ENCODE measurements at places on chromosomes 5 and 9.
A peak's percentile ranks its signal among the peaks of the same experiment; 100 is the strongest.

GRCh38 chr9:94847486-94847885, 121.0 kb downstream of the AOPEP start:
- peak; percentile 52 for DNase-seq

- DNase-seq = no peak
These were observed 99.8 kb downstream of the ACTL7B start for GRCh38 chr9:108755979-108756378.

GRCh38 chr5:178464431-178465048, 125.7 kb downstream of the COL23A1 start:
- no peak for DNase-seq

DNA sequence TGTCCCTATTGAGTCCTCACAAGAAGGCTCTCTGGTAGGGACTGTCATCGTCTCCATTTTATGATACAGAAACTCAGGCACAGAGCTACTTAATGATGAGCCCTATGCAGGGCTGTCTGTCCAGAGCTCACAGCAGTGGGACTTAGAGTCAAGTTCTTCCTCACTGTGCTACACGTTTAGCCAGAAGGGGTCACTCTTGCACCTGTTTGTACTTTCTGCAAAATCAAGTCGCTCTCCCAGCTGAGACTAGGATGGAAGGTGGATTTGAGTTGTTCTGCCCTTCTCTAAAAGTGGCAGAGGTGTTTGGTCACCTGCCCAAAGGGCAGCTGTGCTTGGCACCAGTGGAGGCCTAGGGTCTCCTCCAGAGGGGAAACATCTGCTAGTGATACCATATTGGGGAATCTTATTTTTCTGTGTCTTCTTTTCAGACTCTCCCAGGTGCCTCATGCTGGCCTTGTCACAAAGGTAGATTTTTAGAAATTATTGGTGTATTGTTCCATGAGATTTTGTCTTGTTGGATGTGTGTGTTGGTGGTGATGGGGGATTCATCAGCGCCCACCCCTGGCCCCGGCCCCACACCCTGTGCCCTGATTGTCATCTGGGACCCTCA, 104.2 kb downstream of the PPARGC1B start:
- peak; percentile 67 for DNase-seq

DNA sequence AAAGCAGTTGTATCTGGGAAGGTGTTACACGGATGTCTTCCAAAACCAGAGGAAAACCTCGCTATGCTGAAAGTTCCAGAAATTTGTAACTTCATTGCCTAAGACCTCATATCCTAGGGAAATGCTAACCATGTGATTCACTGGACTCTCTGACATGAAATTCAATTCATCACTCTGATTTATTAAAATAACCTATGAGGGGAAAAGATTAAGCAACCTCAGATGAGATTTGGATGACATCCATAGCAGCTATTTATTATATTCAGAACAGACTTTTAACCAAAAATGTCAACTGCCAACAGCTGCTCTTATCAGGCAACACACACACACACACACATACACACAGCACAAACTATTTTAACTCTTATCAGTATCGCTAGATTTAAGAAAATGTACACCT, 1006.4 kb upstream of the CTNND2 start:
- peak; percentile 4 for DNase-seq

GRCh38 chr5:94807985-94808384, 189.5 kb downstream of the SLF1 start:
- DNase-seq = no peak

DNA sequence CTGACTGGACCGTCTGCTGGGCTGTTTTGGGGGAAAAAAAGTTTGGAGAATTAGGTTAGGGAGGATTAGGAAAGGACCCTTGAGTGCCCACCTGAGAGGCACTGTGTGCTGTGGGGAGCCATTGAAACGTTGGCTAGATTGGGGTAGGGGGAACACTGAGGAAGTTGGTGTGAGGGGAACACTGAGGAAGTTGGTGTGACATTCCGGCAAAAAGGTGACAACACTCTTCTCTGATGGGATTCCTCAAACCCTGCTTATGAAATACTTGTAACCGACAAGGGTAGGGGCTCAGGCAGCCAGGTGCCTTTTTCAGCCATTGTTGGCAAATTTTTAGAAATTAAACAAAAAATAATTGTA, 1.0 kb downstream of the CYSTM1 start:
- no peak for DNase-seq

DNA sequence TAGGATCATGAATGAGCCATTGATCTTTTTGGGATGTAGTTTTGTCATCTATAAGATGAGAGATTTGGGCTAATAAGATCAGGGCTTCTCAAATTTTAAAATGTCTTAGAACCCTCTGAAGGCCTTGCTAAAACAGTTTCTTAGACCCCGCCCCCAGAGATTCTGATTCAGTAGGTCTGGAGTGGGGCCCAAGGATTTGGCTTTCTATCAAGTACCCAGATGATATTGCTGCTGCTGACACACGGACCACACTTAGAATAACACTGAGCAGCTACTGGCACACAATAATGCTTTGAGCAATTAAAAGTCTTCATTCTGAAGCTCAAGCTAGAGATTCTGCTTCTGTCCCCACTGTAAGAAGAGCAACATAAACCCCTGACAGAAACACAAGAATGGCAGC, 216.7 kb downstream of the SMARCA2 start:
- DNase-seq = no peak

- DNase-seq = no peak
These were observed 14.2 kb downstream of the NDUFAF2 start for GRCh38 chr5:60959156-60959555.

GRCh38 chr9:113570749-113571711, 107.5 kb downstream of the RGS3 start:
- no peak for DNase-seq

DNA sequence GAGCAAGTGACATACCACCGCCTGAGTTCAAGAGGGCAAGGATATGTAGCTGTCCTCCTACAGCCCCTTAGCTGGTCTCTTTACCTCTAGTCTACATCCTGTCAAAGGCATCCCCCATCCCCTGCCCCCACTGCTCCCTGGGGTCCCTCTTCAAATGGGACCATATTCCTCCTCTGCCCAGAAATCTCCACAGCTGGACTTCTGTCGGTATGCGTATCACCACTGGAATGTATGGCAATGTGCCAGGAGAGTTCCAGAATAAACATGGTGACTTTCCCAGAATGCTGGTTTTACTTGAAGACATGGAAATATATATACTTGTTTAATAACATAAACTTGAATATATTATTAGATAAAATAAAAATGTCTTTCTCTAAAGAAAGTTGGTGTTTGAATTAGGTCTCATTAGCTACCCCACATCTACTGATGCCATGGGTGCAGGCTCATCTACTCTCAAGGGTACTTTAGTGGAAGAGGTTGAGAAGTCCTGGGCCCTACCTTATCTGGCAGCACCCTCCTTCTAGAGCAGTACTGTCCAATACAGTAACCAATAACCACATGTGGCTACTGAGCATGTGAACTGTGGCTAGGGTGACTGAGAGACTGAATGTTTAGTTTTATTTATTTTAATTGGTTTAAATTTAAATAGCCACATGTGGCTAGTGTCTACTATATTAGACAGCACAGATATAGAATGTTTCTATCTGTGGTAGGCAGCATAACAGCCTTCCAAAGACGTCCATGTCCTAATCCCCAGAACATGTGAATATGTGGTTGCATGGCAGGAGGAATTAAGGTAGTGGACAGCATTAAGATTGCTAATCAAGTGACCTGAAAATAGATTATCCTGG, 181.7 kb upstream of the SLC30A5 start:
- peak; percentile 1 for DNase-seq

DNA sequence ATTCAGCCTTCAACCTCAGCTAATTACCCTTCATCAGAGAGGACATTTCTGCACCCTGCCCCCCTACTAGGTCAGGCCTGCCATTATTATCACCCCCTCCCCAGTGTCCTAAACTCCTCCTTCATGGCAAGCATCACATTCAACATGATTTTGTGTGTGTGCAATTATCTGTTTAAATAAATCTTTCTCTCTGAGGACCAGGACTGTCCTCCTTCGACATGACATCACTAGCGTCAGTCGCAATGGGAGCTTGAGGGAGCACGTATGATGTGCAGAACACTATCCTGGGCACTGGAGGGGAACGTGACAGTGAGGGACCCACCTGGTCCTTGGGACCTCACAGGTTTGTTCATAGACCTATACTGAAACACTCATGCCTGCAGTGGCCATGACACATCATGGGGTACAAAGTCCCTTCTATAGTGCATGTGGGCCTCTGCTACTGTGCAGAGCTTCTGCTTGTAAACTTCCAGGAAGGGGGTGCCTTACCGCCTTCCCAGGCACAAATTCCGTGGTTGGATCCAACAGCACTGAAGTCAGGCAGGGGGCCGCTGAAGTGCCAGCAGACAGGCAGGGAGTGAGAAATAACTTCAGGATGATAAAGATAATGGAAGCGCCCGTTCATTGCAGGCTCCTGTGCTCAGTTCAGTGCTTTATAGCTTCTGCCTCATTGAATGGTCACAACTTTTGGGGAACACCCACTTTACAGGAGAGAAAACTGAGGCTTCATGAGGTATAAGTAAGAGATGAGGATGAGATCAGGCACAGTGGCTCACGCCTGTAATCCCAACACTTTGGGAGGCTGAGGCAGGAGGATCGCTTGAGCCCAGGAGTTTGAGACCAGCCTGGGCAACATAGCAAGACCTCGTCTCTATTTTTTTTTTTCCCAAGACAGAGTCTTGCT, 36.0 kb upstream of the STXBP1 start:
- no peak for DNase-seq

DNA sequence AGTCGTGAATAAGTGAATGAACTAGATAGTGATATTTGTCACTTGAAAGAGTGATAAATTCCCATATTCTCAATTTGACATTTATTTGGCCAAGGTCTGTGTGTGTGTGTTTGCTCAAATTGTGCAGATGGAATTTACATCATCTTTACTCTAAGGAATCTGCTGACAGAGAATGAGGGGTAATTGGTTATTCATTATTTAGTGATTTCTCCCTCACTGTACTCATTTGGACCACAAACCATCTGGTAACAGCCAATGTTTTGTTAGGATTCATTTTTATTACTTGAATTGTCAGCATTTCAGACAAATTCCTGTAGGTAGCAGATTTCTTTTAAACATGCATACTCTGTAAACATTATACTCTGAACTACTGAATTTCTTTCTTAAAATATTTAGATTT, 15.6 kb downstream of the VCAN start:
- no peak for DNase-seq

- DNase-seq = no peak
These were observed 90.6 kb downstream of the PHF2 start for GRCh38 chr9:93667006-93667405.

- DNase-seq = no peak
These were observed 15.5 kb downstream of the ATOX1 start for GRCh38 chr5:151742870-151743294.

DNA sequence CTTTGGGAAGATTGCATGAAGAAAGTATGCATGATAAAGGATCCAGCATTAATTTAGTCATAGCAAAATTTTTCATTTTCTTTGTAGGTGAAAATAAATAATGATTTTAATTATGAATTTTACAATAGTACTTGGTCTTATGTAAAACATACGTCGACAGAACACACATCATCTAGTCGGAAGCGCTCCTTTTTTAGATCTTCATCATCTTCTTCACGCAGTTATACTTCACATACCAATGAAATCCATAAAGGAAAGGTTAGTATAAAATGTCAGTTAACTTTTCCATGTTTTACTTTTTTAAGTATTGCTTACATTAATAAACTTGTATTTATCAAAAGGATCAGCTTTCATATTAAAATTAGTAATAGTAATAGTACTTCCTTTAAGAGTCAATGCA, 35.8 kb downstream of the C7 start:
- DNase-seq = no peak

DNA sequence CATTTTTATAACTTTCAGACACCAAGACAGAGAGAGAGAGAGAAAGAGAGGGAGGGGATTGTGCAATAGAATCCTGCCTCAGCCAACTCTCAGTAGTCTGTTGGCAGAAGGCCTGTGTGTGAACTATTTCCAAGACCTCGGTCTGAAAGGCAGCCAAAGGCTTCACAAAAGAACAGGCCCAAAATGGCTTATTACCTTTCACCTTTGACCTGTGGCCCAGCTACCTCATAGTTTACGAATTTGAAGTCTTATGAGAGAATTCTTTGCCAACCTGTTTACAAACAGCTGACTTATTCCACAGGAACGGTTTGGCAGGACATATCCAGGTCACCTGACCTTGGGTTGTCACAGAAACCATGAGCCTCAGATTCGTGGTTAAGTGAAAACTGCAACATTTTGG, 48.6 kb downstream of the NR2F1-AS1 start:
- peak; percentile 39 for DNase-seq

DNA sequence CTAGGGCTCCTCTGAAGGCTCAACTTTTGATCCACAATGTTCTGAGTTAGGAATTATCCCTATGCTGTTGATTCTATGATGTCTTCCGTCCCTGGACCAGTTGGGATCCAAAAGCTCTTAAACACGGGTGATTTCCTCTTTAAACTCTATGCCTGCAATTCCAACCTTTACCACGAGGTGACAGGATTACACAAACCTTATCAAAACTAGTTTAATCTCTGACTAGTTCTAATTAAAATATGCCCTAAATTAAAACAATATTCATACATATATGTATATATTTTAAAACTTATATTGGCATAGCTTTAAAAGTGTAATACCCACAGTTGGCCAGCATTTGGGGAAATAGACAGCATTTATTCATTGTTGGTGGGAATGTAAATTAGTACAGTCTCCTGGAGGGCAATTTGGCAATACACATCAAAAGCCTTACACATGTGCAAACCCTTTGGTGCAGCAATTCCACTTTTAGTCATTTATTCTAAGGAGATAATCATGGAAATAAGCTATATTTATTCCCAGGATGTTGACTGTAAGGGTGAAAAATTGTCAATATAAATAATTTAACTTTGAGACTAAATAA, 51.6 kb upstream of the PHYKPL start:
- DNase-seq = no peak

- no peak for DNase-seq
These were observed 39.8 kb downstream of the BARHL1 start for GRCh38 chr9:132622159-132622558.

Measured in pulmonary artery endothelial cell (primary cell).